ENCODE measurements at places on chromosomes 7 and 10.
A peak's percentile ranks its signal among the peaks of the same experiment; 100 is the strongest.

DNA sequence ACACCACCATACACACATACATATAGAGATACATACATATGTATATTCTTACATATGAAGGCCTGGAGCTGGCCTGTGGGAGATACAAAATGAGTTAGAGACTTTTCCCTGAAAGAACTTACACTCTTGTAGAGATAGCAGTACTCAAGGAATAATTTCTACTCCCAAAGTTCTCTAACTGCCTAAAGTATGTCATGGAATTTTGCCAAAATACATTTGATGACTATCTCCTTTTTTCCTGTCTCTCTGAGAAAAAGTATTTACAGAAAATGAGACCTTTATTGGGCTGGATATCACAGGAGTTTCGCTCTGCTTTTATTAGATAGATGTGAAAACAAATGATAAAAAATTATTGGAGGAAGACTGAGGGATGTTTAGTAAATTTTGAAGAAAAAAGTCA, 220.1 kb downstream of the POU6F2 start:
- DNase-seq: no peak

- DNase-seq: peak; percentile 64
These were observed 1.5 kb downstream of the STX1A start for GRCh38 chr7:73717991-73718405.

- DNase-seq: no peak
These were observed 2.3 kb downstream of the INPP5A start for GRCh38 chr10:132539894-132540293.

DNA sequence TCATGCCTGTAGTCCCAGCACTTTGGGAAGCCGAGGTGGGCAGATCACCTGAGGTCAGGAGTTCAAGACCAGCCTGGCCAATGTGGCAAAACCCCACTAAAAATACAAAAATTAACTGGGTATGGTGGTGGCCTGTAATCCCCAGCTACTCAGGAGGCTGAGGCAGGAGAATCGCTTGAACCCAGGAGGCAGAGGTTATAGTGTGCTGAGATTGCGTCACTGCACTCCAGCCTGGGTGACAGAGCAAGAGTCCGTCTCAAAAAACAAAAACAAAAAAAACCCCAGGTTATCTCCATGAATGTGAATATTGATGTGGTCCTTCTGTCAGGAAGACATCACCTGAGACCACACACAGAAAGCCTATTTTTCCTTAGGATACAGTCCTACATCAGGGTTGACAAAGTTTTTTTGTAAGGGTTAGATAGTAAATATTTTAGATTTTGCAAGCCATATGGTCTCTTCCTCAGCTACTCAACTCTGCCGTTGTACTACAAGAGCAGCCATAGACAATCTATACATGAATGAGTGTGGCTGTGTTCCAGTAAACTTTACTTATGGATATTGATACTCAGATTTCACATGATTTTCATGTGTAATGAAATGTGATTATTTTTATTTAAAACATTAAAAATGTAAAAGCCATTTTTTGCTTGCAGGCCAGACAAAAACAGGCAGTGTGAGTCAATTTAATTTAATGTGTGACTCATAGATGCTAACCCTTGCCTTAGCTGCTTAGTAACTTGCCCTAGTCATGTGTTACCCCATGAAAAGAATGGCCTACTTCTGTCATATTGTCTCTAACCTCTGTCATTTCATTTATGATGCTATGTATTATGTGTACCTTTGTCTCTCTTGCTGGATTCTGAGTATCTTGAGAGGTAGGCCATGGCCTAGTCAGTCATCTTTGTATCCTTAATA, 78.1 kb downstream of the TPST1 start:
- DNase-seq: no peak

GRCh38 chr7:107924841-107925504, 34.0 kb downstream of the DLD start:
- DNase-seq: no peak

DNA sequence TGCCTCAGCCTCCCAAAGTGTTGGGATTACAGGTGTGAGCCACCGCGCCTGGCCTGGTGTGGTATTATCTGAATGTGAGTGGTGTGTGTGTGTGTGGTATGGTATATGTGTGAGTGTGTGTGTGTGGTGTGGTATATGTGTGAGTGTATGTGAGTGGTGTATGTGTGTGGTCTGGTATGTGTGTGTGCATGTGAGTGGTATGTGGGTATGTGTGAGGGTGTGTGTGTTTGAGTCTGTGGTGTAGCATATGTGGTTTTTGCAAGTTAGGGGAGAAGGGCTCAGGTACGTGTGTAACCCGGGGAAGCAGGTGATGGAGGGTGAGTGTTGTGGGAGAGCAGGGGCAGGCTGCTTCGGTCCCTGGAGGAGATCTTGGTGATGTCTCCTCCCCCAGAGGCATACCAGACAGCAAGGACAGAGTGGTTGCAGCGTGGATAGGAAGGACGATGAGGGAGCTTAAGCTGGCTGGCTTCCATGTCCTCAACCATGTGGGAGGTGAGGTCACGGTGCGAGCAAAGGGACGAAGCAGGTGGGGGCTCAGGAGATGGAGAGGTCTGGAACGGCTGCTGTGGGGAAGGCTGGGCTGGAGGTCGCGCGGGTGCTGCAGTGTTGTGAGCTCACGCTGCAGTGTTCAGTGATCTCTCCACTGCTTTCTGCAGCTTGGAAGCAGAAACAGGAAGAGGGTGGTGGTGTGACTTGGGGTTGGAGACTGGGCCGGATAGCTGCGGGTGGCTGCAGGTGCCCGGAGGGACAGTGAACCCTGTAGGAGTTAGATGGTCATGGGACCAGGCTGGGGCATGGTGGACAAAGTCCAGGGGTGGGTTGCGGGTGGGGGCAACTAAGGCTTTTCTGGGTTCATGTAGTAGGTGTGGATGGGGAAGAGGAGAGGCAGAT, 5.0 kb downstream of the ZYX start:
- DNase-seq: no peak

DNA sequence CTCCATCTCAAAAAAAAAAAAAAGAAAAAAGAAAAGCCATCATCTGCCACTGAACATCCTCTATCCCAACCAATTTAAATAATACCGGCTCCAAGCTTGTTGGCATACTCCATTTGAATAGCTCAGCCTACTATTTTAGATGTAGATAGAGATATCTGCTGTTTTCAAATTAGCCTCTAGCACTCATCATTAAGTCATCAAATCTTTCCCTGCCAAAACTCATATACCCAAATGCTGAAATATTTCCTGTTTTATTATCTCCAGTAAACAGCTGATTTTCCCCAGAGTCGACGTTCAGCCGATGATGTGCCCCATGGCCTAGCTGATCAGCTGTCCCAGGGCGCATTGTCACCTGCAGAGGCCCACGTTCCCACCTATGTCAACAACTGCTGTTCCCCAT, 34.5 kb upstream of the FRMD4A start:
- no peak for DNase-seq

DNA sequence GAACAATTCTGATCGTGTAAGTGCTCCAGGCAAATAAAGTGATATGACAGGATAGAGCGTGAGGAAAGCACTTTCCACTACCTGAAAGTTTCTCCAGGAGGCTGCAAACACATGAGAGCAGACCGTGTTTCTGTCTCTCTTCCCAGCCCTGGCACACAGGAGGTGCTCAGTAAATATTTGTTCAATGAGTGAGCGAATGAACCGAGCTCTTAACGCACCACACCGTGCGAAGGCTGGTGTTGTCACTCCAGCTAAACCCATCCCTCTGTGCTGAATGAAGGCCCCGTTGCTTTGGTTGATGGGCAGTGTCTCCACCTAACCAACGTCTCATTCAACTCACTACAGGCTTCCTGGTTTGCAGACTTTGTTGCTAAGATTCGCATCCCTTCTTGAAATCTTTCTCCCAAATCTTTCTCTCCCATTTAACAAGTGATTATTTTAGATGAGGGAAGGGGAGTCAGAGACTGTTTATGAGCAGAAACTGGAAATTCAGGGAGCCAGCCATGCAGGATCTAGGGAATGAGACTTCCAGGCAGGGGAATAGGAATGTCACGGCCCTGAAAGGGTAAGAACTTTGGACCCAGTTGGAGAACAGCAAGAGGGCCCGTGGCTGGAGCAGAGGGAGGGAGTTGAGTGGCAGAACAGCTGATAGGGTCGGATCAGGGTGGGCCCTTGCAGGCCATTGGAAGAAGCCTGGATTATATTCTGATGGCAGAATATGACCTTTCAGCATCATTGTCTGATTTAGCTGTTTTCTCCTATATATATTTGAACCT, 282.6 kb downstream of the CAMK1D start:
- DNase-seq: no peak

GRCh38 chr10:89837165-89838043, 136.0 kb downstream of the KIF20B start:
- DNase-seq: no peak

GRCh38 chr10:97640868-97641811, 669 bp downstream of the PI4K2A start:
- no peak for DNase-seq

DNA sequence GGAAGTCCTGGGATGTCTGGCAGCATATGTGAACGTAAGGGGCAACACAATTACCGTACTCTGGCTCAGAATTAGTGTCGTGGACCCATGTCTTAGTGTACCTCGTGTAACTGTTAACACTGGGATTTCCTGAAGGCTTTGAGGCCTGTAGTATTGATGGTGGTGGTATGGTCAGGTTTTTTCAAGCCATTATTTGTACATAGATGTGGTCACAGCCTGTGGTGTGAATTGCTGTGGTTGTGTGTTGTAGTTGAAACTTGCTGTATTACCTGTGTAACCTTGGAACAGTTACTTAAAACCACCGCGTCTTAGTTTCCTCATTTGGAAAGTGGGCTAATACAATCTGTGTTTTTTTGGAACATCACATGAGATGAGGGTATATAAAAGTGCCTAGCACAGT, 5.3 kb downstream of the EXOC4 start:
- no peak for DNase-seq

GRCh38 chr7:1735262-1735661, 65.2 kb downstream of the ELFN1 start:
- DNase-seq: no peak

- no peak for DNase-seq
These were observed 7.0 kb downstream of the ZNF316 start for GRCh38 chr7:6643915-6644625.

DNA sequence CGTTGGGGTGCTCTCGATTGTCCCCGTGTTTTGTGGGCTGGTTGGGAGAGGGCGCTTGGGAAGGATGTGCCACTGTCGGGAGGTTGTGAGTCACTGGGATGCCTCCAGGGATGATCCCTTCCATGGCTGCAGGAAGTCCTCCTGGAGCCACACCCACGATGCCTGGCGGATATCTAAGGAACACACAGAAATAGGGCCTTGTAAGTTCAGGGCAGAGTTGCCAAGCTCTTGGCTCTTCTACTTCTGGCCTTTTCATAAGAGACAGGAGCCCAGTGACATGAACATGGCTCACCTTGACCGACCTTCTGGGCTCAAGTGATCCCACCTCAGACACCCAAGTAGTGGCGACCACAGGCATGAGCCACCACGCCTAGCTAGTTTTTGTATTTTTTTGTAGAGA, 47.6 kb downstream of the ZRANB1 start:
- no peak for DNase-seq

GRCh38 chr7:22356701-22357310, at the start of gene RAPGEF5:
Gene RAPGEF5, minus strand, starts transcription at chr7:22357154. Its CDS starts 94 bp downstream, at chr7:22357060.
- DNase-seq: no peak

DNA sequence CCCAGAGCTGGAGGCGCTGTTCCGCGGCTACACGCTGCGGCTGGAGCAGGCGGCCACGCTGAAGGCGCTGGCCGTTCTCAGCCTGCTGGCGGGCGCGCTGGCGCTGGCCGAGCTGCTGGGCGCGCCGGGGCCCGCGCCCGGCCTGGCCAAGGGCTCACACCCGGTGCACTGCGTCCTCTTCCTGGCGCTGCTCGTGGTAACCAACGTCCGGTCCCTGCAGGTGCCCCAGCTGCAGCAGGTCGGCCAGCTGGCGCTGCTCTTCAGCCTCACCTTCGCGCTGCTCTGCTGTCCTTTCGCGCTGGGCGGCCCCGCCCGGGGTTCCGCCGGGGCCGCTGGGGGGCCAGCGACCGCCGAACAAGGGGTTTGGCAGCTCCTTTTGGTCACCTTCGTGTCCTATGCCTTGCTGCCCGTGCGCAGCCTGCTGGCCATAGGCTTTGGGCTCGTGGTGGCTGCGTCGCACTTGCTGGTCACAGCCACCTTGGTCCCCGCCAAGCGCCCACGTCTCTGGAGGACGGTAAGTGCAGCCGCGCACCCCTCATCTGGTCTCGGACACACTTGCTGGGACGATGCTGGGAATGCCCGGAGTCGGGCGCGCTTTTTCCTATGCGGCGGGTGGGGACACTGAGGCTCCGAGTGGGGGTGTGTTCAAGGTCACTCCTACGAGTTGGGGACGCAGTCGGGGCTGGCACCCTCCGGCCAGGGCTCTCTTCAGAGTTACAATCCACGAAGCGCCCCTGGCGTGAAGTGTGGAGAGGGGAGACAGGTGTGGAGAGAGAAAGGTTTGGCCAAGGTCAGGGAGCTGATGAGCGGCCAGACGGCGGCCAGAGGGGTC, 717 bp downstream of the ADCY1 start:
- DNase-seq: no peak

- DNase-seq: no peak
These were observed 65.1 kb downstream of the CAMK1D start for GRCh38 chr10:12414278-12414989.

DNA sequence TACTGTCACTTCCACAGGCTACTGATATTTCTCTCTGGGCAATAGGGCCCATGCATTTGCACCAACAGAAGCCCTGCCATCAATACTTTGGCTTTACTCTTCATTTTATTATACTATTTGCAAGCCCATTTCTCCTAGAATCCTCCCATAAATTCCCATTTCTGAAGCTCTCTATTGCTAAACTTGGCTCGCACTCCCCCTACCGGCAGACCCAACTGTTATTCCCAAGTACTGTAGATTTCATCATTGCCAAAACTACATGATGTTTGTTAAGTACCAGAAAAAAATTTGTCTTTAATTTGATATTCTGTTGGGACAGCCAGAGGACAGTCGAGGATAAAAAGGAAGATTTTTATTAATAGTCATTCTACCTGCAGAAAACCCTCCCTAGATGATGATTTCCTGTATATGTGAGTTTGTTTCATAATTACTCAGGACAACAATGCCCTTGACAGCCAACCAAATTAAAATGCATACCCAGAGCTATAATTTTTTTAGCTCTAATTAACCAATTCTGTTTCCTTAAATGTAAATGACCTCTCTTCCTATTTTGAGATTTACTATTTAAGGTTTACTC, 298.6 kb downstream of the REEP3 start:
- no peak for DNase-seq
